ENCODE measurements at places on chromosomes 5 and 9. TPM values are rescaled to one million over a fixed set of nuclear protein-coding genes. Genes with fewer than 3 reads are reported as not detected.

Gene TRPM3
- not detected for total RNA-seq

GRCh38 chr5:113338628-113339027, 96.2 kb downstream of the TSSK1B start:
- no peak for DNase-seq

DNA sequence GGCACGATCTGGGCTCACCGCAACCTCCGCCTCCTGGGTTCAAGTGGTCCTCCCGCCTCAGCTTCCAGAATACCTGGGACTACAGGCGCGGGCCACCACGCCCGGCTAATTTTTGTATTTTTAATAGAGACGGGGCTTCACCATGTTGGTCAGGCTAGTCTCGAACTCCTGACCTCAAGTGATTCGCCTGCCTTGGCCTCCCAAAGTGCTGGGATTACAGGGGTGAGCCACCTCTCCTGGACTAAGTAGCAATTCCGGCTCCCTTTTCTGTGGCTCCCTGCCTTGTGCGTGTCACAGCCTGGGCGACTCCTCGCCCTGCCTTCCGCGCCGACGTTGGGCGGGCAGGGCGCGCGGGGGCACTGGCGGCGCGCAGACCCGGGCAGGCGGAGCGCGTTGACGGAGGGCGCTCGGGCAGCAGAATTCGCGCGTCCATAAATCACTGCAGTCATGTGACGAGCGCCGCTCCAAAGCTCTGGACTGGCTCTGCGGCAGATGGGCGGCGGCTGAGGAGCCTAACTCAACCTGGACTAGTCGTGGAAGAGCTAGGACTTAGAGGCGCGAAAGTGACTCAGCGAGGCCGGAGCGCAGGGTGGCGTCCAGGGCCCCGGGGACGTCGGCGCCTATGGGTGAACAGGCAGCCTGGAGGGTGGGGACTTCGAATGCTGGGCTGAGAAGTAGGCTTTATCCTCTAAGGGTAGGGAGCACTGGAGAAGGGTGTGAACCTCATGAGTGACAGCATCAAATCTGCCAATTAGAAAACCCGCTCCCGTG, 1.4 kb upstream of the CIZ1 start:
- no peak for DNase-seq

Gene TAF1L
- not detected for total RNA-seq

Gene SQSTM1
- total RNA-seq: 657 TPM

GRCh38 chr5:137581776-137582175, 82.7 kb upstream of the SPOCK1 start:
- no peak for DNase-seq

Gene TMEM252
- not detected for total RNA-seq

GRCh38 chr5:177545487-177546257, 8.7 kb downstream of the FAM193B start:
- no peak for DNase-seq

DNA sequence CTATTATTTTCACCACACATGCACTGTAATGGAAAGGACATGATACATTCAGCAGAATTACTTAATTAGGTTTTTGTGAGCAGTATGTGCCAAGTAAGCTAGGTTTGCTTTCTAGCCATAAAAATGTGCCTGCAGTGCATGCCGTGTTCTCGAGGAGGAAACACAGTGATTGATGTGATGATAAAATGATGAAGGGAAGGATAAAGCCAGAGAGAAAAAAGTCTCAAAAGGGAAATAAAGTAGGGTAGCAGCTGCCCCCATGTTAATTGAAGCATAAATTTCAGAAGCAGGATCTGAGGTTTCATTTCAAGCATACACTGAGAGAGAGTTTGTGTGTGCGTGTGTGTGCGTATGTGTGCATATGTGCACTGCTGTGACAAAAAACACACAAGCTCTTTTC, 714.2 kb upstream of the C9orf72 start:
- DNase-seq: no peak

- no peak for DNase-seq
These were observed 6.6 kb upstream of the CEMIP2 start for GRCh38 chr9:71774920-71775319.

- DNase-seq: no peak
These were observed 33.8 kb downstream of the TGFBI start for GRCh38 chr5:136062366-136063274.

GRCh38 chr5:58836351-58836750, 253.5 kb downstream of the RAB3C start:
- DNase-seq: no peak

DNA sequence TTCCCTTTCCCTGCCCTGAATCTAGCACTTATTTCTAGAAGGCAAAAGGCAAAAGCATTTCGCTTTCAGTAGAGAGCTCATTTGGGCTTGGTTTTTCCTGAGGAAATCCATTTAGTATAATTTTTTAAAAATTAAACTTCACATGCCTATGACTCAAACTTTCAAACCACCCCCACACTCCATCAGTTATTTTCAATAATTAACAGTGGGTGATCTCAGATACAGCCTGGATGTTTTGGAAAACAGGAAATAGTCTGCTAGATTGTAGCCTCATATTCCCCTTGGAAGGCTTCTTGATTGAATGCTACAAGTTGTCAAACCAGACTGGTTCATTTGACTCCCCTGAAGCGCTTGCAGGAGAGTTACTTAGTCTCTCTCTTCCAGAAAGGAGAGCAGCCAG, 40.6 kb downstream of the SEMA5A start:
- no peak for DNase-seq

GRCh38 chr5:109701792-109702191, 12.1 kb downstream of the MAN2A1 start:
- no peak for DNase-seq

- no peak for DNase-seq
These were observed 476.6 kb upstream of the SGCD start for GRCh38 chr5:155850370-155850769.

DNA sequence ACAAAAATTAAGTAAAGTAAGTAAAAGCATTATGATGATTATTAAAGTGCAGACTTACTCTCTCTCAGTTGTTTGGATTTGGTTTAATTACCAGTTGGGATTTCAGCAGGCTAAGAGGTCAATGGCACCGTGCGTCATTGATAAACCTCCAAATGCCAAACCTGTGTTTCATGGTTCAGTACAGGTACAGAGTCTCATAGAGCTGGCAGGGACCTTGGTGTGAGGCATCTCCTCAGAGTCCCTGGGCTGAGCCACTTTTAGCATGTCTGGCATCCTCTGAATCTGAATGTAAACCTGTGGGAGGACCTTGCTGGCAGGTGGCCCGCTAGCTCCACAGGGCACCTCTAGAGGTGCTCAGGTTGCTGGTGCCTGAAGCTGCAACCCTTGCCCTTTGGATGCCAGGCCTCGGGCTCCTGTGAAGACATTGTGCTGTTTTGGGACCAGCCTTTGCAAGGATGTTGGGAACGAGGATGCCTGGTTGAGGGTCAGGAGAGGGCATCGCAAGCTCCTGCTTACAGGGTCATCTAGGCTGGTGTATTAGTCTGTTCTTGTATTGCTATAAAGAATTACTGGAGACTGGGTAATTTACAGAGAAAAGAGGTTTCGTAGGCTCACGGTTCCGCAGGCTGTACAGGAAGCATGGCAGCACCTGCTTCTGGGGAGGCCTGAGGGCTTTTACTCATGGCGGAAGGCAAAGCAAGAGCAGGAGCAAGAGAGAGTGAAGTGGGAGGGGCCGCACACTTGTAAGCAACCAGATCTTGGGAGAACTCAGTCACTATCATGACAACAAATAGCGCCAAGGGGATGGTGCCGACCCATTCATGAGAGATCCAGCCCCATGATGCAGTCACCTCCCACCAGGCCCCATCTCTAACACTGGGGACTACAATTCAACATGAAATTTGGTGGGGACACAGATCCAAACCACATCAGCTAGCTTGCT, 14.9 kb upstream of the STC2 start:
- DNase-seq: no peak

- no peak for DNase-seq
These were observed 20.7 kb downstream of the LHX2 start for GRCh38 chr9:124032247-124032646.

Gene TMEM215
- not detected for total RNA-seq
